ENCODE measurements at places on chromosomes 2 and 18.

- DNase-seq = no peak
These were observed 45.4 kb downstream of the ST8SIA5 start for GRCh38 chr18:46711444-46711863.

DNA sequence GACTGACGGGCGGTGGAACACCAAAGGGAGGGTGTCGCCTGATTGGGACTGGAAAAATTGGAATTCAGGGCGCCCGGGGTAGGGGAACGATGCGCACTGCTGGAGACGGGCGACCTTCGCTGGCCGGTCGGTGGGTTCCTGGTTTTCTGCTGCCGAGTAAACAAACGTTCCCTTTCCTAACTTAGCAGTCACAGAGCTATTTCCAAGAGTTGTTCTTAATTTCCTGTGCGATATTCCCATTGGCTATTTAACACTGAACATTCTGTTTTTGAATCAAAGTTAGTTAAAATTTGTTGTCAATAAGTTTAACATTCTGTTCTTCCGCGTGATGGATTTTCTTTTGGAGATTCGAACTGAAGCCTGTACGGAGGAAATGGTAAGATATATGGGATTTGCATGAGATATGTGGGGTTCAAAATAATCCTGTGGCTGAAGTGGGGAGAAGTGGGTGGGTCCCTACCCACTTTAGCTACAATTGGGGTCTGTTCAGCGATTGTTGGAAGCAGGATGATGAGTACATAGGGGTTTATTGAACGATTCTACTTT is 862 bp downstream of the C18orf54 start:
- DNase-seq = no peak

DNA sequence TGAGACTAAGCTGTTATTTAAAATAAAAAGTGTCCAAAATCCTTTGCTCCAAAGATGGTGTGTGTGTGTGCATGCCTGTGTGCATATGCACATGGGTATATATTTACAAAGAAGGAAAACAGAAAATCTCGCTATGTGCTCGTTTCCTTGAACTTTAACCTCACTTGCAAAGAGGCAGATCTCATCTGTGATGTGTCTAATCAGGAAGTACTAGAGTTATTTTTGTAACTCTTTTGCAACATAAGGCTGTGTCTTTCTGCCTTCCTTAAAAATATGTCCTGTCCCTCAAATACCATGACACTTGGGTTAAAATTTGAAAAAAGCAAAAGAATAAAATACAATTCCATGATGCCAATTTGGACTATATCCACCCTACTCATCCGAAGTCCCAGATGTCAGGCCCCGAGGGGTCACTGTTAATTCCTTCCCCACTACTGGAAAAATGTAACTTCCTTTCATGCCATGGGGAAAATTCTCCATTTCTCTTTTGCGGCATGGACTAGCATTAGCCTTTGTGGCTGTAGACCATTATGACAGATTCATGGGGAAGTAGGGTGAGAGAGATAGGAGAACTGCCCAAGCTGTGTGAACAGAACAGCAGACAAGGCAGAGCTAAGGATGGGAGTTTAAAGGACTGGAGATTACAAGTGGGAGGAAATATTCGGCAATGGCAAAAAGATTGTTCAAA is 191.3 kb downstream of the MYO1B start:
- no peak for DNase-seq

DNA sequence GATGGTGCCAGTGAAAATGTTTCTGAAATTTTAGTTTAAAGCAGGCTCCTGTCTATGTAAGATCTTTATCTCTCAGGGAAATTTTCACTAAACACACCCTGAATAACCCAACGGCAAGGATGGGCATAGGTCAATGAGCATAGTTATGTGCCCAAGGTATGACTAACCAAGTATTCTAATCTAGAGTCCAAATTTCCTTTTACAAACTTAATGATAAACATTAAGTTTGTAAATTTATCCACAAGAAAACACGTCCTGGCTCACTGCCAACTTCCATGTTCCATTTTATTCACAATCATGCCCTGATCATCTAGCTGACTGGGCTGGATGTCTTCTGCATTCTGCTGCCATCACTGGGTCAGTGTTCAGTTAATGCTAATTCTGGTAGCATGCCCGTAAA is 151.2 kb downstream of the SRBD1 start:
- no peak for DNase-seq

DNA sequence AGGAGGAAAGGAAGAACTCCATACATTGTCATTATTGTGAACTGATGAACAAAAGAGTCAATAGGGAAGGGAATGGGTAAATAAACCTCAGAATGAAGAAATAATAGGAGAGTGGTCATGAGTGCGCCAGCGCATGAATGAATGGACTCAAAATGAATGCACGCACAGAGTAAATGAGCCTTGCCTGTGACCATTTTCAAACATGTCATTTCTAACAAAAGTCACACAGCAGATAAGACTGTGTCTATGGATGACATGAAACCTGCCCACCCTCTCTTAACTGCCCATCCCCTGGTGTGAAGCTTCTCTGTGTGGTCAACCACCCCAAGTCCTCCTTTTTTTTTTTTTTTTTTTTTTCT is 121.1 kb upstream of the TEX51 start:
- DNase-seq = no peak

DNA sequence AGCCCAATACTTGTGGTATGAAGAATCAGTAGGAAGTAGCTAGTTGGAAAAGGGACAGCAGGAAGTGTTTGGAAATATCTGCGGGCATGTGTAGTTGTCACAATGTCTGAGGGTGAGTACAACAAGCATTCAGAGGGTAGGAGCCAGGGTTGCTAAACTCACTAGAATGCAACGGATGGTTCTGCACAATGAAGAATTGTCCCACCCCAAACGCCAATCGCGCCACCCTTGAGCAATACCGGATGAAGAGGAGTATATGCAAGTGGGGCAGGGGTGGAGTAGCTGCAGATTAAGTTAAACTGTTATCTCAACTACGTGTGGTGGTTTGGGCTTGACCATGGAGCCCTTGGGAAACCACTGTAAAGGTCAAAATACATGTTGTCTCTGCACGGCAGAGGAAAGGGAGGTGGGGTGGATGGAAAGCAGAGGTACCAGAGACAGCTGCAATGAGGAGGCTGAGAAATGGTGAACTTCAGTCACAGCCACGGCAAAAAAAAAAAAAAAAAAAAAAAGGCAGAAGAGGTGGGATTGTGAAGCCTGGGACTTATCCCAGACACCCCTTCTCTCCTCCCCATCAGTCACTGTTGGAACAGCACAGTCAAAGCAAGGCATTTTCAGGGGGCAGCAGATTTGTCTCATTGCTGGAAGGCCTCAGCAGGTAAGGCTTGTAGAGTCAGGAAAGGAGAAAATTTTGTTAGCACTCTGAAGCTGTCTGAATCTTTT is 5.2 kb downstream of the CCL20 start:
- no peak for DNase-seq

GRCh38 chr2:67212203-67212602 is 184.9 kb upstream of the ETAA1 start:
- DNase-seq = no peak

GRCh38 chr2:174554529-174555150 is 43.0 kb downstream of the WIPF1 start:
- DNase-seq = no peak

- no peak for DNase-seq
These were observed 99.5 kb upstream of the ITGB6 start for GRCh38 chr2:160299540-160299939.

- DNase-seq = no peak
These were observed 6.4 kb upstream of the ANO7 start for GRCh38 chr2:241182126-241182525.

GRCh38 chr2:181656450-181657291 is at the start of gene CERKL:
CERKL (minus strand) TSS chr2:181657105; CDS start chr2:181657006, 99 bp downstream.
- no peak for DNase-seq

DNA sequence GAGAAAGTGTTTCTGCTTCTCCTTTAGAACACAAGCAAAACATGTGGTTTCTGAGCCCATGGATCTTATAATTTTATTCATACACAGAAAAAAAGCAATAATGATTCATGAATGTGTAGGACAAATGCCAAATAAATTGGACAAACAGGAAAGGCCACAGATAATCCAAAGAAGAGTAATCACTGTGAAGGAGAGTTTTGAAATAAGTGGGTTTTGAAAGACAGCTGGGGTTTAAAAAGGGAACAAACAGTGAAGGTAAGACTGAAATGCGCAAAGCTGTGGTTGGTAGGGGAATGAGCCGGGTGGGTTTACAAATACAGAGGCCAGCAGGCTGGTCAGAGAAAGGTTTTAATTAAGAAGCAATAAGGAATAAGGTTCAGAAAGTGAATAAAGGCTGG is 50.0 kb upstream of the MBOAT2 start:
- no peak for DNase-seq

DNA sequence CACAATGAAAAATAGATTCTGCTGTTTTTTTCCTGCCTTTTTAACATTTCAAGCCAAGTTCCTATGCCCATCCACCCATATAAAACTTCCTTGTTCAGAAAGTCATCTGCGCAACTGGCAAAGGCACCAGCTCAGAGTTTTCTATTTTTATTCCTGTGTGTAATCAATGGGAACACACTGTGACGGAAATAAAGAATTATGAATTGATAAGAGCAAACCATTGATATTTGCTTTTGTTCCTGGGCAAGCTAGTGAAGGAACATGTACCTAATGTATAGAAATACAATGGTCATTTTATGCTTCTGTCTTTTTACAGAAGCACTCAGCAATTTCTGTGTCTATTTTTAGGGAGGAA is 30.8 kb upstream of the AAK1 start:
- DNase-seq = no peak

- DNase-seq = no peak
These were observed 182.2 kb upstream of the STON1 start for GRCh38 chr2:48347712-48348111.

GRCh38 chr2:64860276-64860885 is 128.8 kb upstream of the SLC1A4 start:
- no peak for DNase-seq

All from activated naive CD4-positive, alpha-beta T cell (primary cell).